CD4-positive, alpha-beta T cell treated with Interferon alpha-2 for 1 hour (primary cell): ENCODE measurements at places on chromosomes 13 and 19.

- no peak for DNase-seq
These were observed 411.6 kb upstream of the SLITRK5 start for GRCh38 chr13:87259479-87260083.

DNA sequence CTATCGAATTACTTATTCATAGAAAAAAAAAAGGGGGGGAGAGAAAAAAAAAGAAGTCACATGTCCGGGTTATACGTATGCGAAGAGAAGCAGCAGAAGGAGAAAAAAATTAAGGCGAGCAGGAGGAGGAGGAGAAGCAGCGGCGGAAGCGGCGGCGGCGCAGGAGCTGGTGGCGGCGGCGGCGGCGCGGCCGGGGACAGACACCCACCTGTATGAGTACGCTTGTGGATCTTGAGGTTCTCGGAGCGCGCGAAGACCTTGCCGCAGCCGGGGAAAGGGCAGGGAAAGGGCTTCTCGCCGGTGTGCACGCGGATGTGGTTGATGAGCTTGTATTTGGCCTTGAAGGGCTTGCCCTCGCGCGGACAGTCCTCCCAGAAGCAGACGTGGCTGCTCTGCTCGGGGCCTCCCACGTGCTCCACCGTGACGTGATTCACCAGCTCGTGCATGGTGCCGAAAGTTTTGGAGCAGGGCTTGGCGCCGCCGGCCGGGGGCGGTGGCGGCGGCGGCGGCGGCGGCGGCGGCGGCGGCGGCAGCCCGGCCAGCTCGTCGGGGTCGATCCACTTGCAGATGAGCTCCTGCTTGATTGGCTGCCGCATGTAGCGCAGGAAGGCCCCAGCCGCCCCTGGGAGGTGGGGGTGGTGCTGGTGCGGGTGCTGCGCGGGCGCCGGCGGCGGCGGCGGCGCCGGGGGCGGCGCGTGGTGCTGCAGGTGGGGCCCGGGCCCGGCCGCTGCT, 1.5 kb downstream of the ZIC5 start:
- no peak for DNase-seq

- DNase-seq = no peak
These were observed 1.4 kb upstream of the ZNF584 start for GRCh38 chr19:58406818-58407657.

DNA sequence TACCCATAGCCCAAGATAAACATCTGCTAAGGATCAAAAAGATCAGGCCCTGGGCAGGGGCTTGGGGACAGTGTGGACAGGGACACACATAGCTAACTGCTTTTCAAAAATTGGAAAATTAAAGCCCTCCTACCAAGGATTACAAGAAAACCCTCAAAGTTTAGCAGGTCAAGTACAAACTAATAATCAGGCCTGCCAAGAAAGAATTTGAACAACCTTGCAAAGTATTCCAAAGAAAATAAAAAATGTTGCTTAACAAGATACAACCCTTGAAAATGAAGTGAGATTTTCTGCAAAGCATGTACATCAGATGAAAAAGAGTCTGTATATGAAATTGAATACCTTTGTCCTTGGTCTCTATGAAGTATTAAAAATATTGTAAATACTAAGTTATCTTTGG, 67.3 kb downstream of the KLF12 start:
- no peak for DNase-seq

DNA sequence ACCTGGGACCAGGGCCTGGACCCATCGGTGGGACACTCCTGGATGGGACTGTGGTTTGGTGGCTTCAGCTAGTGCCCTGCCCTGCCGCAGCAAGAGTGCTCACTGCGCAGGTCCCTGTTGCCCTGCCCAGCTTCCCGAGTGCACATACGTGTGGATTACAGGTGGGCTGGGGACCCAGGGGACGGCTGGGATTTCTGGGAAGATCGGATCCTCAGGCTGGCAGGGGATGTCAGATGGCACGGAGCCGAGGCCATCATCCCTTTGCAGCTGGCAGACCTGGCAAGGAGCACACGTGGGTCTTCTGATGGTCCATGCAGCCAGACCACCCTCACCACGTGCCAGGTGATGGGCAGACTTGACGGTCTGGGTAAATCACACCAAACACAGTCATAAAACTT, 69.3 kb downstream of the CHST8 start:
- DNase-seq = no peak

- DNase-seq = peak; percentile 40
These were observed 26.6 kb upstream of the CALM3 start for GRCh38 chr19:46574533-46574932.

GRCh38 chr13:42086582-42086981, 38.1 kb downstream of the DGKH start:
- no peak for DNase-seq

DNA sequence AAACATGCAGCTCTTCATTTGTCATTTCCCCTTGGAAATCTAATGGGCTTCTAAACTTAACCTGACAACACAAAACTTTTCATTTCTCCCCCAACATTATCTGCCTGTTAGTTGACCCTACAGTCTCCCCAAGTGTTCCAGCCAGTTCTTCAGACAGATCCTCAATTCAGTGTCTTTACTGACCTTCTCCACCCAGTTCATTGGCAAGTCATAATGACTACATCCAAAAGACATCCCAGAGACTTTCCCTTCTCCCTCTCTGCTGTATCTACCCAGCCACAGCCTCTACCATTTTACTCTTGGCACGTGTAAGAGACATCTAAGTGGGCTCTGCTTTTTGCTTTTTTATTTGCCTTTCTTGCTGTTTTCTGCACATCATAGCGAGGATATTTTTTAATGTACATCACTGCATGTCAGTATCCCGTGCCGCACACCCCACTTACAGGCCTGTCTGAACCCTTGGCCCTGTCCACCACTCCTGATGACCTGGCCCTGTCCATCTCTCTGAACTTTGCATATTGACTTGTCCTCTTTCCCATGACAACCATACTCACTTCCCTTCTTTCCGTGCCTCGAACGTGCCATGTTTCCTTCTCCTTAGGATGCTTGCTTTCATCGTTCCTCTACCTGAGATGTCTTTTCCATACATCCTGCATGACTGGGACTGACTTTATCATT, 391.9 kb downstream of the IRS2 start:
- no peak for DNase-seq

DNA sequence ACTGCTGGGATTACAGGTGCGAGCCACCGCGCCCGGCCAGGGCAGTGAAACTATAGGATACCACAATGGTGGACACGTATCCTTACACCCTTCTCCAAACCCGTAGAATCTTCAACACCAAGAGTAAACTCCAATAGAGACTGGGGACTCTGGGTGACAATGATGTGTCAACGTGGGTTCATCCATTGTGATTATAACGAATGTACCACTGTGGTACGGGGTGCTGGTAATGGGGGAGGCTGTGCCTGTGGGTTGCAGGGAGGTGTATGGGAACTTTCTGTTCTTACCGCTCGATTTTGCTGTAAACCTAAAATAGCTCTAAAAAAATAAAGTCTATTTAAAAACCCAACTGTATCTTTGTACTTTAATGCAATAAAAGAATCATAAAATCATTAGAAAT, 11.6 kb downstream of the GNG7 start:
- DNase-seq = no peak

- peak; percentile 29 for DNase-seq
These were observed 49.5 kb downstream of the RFX2 start for GRCh38 chr19:6060600-6061375.

- DNase-seq = no peak
These were observed 4.4 kb downstream of the KLF5 start for GRCh38 chr13:73063166-73063565.

- peak; percentile 49 for DNase-seq
These were observed 57.3 kb downstream of the MBD3L2B start for GRCh38 chr19:6963937-6964336.

- DNase-seq = no peak
These were observed 149.0 kb downstream of the LMO7 start for GRCh38 chr13:75785130-75785529.
